ENCODE measurements at places on chromosomes 6 and 20. TPM values are rescaled to one million over a fixed set of nuclear protein-coding genes. Genes with fewer than 3 reads are reported as not detected.

DNA sequence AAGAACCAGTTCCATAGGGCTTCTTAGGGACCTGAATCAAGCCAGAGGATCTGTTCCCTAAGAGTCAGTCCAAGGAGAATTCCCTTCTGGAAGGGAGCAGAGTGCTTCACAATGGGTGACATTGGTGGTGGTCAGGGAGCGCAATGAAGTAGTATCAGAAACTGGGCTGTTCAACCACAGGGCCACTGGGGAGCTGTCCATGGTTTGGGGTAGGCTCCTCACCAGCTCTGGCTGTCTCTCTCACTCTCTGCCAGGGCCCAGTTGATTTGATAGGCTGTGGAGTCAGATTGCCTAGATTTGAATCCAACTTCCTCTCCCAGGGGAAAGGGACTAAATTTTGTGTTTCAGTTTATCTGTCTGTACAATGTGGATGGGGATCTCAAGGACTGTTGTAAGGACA lies 36.7 kb upstream of the CHD6 start:
- H3K4me1 ChIP-seq = peaks cover 2% of the 10 kb centered on the region
- no peak for DNase-seq
- H3K27me3 ChIP-seq = no peaks in the 10 kb centered on the region
- no peak overlapping the region for H3K27ac ChIP-seq
- no peak overlapping the region for H3K4me3 ChIP-seq
- H3K36me3 ChIP-seq = no peaks in the 10 kb centered on the region

DNA sequence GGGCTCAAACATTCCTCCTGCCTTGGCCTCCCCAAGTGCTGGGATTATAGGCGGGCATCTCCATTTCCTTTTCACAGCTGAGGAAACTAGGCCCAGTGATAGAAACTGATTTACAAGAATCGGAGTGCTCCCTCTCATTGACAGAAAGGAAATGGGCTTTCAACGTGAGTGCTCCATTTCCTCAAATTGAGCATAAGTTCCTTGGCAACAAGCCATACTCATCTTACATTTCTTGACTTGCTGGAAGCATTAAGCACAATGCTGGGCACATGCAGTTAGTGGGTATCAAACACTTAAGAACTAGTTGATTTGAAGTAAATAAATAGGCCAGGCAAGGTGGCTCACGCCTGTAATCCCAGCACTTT lies 54.7 kb downstream of the FGD2 start:
- no peaks in the 10 kb centered on the region for H3K27me3 ChIP-seq
- H3K27ac ChIP-seq = peak overlapping the region; percentile 78
- no peaks in the 10 kb centered on the region for H3K36me3 ChIP-seq
- no peak for DNase-seq

DNA sequence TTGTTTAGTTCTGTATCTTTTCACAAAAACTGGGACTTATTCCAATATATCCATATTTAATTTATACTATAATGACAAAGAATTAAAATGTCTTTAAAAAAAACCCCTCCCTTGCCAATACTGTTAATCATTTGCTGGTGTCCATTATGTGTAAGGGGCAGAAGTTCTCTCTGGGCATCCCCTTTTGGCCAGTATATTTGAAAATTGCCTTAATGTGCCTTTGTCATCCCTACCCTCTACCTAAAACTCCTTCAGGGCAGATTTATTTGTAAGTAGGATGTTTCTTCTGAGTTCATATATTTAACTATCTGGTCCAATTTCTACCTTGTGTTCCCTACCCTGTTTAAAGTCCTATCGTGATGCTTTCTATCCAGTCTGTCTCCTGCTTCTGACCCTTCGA lies 62.9 kb downstream of the ARHGAP18 start:
- H3K27me3 ChIP-seq = no peaks in the 10 kb centered on the region
- DNase-seq = no peak
- H3K36me3 ChIP-seq = no peaks in the 10 kb centered on the region
- H3K27ac ChIP-seq = no peak overlapping the region

SYCP2 gene
- 1.1 TPM for total RNA-seq

- H3K36me3 ChIP-seq = no peaks in the 10 kb centered on the region
- no peak for DNase-seq
- no peak overlapping the region for H3K27ac ChIP-seq
- no peak overlapping the region for H3K4me3 ChIP-seq
- H3K27me3 ChIP-seq = no peaks in the 10 kb centered on the region
- peaks cover 26% of the 10 kb centered on the region for H3K4me1 ChIP-seq
Observed at GRCh38 chr6:36636687-36637418, 41.7 kb upstream of the CDKN1A start.

- no peaks in the 10 kb centered on the region for H3K27me3 ChIP-seq
- no peak overlapping the region for H3K27ac ChIP-seq
- H3K4me3 ChIP-seq = no peak overlapping the region
- peaks cover 8% of the 10 kb centered on the region for H3K36me3 ChIP-seq
- DNase-seq = no peak
Observed at GRCh38 chr6:3136292-3137011, 17.9 kb downstream of the BPHL start.

- H3K4me3 ChIP-seq = no peak overlapping the region
- DNase-seq = peak; percentile 30
- peaks cover 11% of the 10 kb centered on the region for H3K4me1 ChIP-seq
Observed at GRCh38 chr6:169800668-169801395, 49.4 kb downstream of the ERMARD start.

BPIFB2 gene
- total RNA-seq = not detected

AMD1 gene
- total RNA-seq = 50.7 TPM

GRCh38 chr6:13377054-13377758 lies 48.9 kb upstream of the TBC1D7 start:
- no peaks in the 10 kb centered on the region for H3K27me3 ChIP-seq
- no peaks in the 10 kb centered on the region for H3K36me3 ChIP-seq
- peaks cover 42% of the 10 kb centered on the region for H3K4me1 ChIP-seq
- no peak for DNase-seq
- no peak overlapping the region for H3K4me3 ChIP-seq
- no peak overlapping the region for H3K27ac ChIP-seq
